ENCODE measurements at places on chromosomes 12 and 14.

DNA sequence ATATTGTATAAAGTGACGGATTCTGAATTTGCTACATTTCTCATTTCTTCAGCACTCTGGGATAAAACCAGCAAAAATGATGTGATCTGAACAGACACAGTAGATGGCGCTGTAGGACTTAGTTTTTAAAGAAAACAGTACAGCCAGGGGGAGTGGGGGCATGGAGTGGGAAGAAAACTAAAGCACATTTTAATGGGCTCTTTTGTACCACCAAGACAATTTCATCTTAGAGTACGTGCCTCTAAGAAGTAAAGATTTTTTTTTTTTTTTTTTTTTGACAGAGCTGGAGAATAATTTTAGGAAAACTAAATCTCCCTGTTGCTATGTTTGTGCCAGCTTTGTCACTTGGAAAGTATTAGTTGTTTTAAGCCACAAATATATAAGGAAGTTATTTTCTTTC, 124.4 kb downstream of the RAD51B start:
- no peak for DNase-seq

- DNase-seq: no peak
Observed at GRCh38 chr12:131250028-131250950, 296.6 kb downstream of the ADGRD1 start.

GRCh38 chr12:94748726-94749421, 98.5 kb upstream of the TMCC3 start:
- no peak for DNase-seq

DNA sequence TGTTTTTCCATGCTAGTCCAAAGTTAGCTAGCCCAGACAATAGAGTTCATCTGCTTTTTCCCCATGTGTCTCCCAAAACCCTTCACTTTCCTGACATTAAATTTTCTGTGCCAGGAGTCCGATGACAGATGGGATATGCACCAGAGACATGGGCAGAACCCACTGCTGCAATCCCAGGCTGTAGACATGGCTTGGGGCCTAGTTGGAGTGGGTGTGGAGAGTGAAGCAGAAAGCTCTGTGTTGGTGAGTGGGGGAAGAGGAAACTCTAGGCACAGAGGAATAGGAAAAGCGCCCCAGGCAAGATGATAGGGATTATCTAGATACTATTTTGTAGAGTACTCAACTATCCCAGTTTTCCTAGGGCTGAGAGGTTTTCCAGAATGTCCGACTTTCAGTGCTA, 4.8 kb upstream of the KRT74 start:
- no peak for DNase-seq

GRCh38 chr14:83470466-83470865, 1936.8 kb upstream of the SEL1L start:
- no peak for DNase-seq

- no peak for DNase-seq
Observed at GRCh38 chr14:67555518-67556090, 22.5 kb downstream of the PLEKHH1 start.

GRCh38 chr12:26773313-26774104, 59.5 kb downstream of the ITPR2 start:
- DNase-seq: no peak

- no peak for DNase-seq
Observed at GRCh38 chr14:64465831-64466554, 694 bp downstream of the AKAP5 start.

GRCh38 chr12:98385641-98386040, 129.7 kb upstream of the TMPO start:
- no peak for DNase-seq

DNA sequence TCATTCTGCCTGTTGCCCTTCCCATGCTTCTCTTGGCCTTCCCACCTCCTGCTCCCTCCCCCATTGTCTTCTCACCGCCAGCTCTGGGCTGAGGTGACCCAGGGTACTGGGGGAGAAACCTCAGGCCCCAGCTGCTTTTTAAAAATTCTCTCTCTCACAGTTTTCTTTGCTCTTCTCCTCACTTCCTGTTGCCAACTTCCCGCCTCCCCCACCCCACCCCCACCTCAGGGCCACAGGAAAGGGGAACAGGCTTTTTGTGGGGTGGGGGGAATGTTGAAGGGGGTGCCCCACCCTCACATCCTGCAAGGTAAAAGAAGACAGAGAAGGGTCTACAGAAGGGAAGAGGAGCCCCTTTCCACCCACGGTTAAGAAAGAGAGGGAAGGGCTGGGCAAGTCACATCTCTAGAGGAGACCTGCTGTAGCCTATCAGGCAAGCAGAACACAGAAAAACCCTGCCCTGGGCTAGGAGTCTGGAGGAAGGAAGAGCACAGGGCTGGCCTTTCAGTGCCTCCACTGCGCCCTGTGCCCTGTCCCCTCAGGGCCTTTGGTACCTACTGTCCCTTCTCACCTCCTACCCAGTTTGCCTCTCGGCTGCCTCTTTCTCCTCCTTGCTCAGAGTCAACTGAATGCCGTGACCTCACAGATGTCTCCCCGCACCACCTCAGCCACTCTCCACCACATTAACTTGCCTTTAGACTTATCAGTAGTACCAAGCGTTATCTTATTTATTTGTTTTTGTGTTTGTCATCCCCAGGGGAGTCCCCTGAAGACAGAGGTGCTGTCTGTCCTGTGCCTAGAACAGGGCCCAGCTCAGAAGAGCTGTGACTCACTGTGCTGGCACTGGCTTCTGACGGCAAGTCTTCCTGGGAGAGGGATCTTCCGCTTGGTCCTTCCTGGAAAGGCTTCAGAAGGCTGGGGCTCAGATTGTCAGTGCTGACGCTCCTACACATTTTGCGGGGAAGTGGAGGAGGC, 1.7 kb downstream of the ARHGAP9 start:
- no peak for DNase-seq

DNA sequence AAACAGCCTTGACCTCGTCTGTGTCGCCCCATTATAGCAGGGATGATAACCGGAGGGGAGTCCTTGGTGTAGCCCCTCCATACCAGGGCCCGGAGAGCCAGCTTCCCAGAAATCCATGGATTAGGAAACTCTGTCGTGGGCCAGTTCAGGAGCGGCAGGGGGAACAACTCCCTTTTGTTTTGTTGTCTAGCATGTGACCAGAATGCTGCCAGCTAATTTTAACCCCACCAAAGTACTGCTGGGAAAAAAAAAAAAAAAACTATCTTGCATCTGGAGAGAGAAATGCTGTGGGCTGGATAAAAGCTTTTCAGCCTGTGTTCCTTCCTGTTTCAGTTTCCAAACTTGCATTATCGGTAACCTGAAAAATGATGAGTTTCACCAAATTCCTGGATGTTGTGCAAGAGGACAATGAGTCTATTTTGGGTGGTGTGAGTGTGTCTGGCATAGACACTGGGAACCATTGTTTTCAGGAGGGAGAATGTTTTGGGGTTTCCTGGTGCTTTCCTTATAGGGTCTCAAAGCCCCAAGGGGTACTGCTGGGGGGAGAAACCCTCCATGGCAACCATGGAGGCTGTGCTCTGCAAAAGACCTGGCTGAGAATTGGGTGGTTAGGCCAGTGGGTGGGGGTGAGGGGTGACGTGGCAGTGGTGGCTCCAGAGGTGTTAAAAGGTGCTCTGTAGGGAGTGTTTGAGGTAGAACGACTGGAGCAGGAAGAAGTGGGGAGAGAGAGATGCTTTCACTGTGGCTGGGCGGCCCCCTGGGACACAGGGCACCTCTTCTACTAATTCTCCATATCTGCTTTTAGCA, 14.9 kb upstream of the IRF2BPL start:
- peak; percentile 30 for DNase-seq

- no peak for DNase-seq
Observed at GRCh38 chr14:101881426-101881825, 82.9 kb upstream of the DYNC1H1 start.

Measured in stimulated activated CD8-positive, alpha-beta memory T cell treated with anti-CD3 and anti-CD28 coated beads, Interleukin-7, amount 100 ng/mL, for 1 hour (primary cell).